NCI-H187 (cell line): ENCODE measurements at places on chromosomes 3 and 15.

DNA sequence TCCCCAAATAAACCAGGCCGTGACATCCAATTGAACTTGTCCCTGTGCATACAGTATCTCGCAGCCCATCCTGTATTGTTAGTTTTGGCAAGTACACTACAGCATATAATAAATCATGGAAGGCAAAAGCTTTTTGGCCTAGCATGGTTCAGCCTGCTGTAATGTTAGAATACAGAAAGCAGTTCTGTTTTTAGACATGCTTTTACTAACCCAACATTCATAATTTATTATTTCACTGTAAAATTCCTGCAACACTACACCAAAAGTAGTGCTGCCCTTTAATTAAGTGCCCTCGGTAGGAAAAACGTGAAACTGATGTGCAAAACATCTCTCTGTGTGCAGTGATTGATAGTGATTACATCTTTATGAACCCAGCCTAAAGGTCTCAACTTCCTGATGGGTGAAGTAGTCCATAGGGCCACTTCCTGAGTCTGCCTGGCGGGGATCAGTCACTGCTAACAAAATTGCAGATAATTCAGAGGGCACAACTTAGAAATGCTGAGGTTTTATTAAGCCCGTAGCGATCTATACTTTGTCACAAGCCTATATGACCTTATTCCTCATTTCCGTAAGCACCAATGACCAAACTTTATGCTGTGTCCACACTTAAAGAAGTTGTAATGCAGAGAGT lies 227.8 kb downstream of the CDIN1 start:
- DNase-seq: no peak

- DNase-seq: no peak
Observed at GRCh38 chr15:89230277-89230676, 8.9 kb upstream of the RLBP1 start.

DNA sequence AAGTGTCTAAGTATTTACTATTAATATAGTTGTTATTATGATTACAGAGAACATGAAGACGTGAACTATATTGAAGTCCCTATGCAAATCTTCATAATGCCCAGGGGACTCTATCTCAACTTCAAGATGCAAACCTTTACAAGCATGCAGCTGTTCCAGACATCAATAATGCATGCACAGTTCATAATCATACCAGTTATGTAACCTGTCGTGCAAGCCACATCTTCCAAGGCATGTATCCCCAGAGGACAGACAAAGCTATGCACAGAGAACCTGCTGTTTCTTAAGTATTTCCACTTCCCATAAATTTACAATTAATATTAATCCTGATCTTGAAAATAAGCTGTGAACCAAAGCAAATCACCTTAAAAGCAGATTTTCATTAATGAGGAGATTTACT lies 534.1 kb downstream of the TUSC7 start:
- DNase-seq: no peak

- no peak for DNase-seq
Observed at GRCh38 chr3:159884661-159885402, 103.8 kb upstream of the IL12A start.

DNA sequence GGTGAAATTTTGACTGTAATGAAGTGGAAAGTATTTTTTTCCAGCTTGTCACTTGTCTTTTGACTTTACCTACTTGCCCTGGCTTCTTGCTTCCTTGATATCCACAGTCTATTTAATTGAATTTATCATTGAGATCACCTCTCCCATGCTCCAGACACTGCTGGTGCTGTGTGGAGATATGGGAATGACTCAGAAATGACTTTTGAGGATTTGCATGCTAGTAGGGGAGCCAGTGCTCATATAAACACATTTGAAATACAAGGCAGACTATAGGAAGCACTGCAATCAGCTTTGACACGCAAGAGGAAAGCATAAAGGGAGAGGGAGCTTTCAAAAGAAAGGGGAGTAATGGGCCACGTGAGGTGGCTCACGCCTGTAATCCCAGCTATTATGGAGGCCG lies 7.3 kb upstream of the TRPM1 start:
- no peak for DNase-seq

- DNase-seq: no peak
Observed at GRCh38 chr3:49568965-49569364, 14.7 kb downstream of the BSN start.

GRCh38 chr3:160225176-160226025 lies at the start of gene C3orf80:
Gene C3orf80, plus strand, starts transcription at chr3:160225422. Its CDS starts 214 bp downstream, at chr3:160225636.
- no peak for DNase-seq

- DNase-seq: no peak
Observed at GRCh38 chr15:85955501-85956391, 123.9 kb upstream of the AGBL1 start.

DNA sequence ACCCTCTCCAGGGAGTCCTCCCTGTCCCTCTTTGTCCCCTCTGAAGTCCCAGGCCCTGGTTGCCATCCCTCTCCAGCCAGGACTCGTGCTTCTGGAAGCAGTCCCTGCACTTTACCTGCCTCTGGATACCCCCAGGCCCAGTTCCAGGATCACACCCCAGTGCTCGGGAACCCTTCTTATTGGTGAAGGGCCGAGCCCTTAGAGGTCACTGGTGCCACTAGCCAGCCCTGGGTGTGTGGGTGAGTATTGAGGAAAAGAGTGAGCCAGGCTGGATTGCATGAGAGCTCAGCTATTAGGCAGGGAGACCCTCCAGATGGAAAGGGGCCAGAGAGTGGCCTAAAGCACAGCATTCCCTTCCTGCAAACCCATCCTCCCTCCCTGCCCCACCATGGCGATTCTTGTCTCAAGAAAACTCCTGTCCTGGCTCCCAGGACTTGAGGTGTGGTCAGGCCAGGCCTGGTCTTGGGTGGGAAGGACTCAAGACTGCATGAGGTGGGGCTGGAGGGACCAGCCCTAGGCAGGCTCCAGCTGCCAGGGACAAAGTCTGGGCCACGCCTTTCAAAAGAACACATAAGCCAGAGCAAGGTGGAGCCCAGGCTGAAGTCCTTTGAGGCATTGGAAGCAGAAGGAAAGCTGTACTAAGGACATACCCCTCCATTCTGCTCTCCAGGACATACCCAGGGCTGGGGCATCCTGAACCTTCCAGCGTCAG lies 4.8 kb upstream of the PHGR1 start:
- DNase-seq: no peak

DNA sequence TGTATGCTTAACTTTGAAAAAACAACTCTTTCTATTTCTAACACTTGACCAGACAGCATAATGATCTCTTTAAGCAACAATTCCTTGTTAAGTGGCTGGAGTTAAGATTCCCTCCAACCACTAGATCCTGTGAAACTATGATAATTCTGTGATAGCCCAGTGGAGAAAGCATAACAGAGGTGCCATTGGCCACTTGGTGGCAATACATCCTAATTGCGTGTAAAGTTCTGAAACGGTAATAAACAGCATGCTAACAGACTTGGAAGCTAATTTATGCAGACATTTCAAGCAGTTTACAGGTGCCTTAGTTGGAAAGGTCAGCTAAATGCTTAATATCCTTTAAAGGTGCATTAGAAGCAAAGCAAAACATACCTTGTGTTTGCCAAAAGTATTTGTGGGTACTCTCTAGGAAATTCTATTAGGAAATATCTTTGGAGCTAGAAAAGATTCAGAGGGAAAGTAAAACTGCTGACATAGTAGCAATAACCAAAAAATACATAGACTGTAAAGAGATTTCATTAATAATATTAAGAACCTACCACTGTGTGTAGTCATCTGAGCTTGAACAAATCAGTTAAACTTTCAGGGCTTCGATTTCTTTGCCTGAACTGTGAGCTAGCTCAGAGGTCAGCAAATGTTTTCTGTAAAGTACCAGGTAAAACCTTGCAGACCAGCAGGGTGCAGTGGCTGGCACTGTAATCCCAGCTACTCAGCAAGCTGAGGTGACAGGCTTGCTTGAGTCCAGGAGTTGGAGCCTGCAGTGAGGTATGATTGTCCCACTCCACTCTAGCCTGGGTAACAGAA lies 19.0 kb upstream of the CSTA start:
- no peak for DNase-seq

- DNase-seq: peak; percentile 18
Observed at GRCh38 chr3:113838631-113839209, at the start of gene GRAMD1C. Gene GRAMD1C, plus strand, starts transcription at chr3:113838788. Its CDS starts 122 bp downstream, at chr3:113838910.

DNA sequence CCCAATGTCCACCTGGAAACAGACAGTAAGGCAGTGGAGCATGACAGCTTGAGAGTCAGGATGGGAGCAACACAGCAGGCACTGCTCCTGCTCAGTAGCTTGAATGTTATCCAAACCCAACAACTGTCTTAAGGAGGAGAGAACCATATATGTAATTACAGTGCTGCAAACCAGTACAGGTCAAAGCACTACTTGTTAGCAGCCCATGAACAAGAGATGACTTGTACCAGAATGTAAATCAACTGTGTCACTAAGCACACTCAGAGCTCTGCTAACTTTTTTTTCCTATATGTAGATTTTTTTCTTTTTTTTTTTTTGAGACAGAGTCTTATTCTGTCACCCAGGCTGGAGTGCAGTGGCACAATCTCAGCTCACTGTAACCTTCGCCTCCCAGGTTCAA lies 87.1 kb downstream of the ANO10 start:
- DNase-seq: no peak

- DNase-seq: peak; percentile 16
Observed at GRCh38 chr15:56732135-56732885, 999 bp downstream of the ZNF280D start.

- no peak for DNase-seq
Observed at GRCh38 chr15:55514414-55514850, 6.4 kb upstream of the DNAAF4 start.

DNA sequence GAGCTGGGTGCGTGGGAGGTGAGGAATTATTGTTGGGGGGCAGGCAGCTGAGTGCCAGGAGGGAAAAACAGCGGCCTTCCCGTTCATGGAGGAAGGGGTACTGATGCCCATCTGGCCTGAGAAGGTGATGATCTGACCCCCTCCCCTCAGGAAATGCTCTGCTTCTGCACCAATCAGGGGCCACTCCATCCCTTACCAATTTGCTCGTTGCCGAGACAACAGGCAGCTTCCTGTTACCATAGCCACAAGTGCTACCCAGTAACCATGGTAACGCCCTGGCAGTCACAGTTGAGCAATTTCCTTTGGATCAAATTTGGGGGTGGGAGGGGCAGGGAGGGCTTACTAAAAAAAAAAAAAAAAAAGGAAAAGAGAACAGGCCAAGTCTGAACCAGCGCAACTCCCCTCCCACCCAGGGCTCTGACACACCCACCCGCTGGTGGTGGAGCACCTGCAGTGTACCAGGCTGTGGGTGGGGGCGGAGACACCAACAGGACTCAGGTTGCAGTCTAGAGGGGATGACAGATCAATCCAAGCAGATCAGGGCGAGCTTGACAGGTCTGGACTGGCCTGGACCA lies 13.7 kb downstream of the CELF6 start:
- no peak for DNase-seq

DNA sequence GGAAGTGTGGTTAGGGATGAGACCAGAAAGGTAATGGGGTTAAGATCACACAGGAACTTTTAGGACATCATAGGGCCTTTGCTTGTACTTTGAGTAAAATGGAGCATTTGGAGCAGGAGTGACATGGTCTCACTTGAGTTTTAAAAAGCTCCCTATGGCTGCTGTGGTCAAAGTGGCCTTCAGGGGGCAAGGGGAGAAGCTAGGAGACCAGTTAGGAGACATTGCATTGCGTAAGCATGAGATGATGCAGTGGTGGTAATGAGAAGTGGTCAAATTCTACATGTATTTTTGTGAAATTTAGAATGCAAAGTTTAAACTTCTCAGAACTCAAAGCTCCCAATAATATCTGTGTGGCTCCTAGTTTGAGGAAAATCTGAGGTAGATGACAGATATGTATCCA lies 27.9 kb downstream of the MED12L start:
- DNase-seq: no peak

- no peak for DNase-seq
Observed at GRCh38 chr3:4629095-4630007, 136.2 kb downstream of the ITPR1 start.
